ENCODE measurements at places on chromosomes 16 and 17.

DNA sequence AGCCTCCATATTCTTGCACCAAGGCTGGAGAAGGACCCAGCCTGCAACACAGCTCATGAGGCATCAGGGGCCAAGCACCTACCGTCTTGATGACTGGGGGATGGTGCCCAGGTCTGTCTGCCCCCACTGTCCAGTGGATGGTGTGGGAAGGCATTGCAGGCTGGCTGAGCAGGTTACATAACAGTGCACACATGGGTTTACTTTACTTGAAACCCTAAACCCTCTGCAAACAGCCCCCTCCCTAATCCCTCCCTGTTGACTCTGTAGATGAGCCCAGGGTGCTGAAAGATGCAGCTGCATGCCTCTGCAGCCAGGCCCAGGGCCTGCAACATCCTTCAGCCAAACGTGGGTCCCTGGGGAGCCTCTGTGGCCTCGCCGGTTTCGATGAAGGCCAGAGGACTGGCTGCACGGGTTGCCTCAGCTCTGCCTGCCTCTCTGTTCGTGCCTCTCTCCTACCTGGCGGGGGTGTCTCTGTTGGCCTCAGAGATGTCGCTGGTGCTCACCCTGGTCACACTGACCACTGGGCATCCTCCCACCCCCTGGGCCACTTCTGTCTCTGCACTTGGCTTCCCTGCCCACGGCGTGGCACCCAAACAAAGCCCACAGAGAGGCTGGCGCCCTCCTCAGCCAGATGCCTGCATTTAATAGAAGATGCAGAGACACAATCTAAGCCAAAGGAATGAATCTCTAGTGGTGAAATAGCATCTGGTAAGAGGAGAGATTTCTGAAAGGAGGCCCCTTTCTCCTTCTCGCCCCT is 95.1 kb downstream of the METRNL start:
- DNase-seq, result no peak

DNA sequence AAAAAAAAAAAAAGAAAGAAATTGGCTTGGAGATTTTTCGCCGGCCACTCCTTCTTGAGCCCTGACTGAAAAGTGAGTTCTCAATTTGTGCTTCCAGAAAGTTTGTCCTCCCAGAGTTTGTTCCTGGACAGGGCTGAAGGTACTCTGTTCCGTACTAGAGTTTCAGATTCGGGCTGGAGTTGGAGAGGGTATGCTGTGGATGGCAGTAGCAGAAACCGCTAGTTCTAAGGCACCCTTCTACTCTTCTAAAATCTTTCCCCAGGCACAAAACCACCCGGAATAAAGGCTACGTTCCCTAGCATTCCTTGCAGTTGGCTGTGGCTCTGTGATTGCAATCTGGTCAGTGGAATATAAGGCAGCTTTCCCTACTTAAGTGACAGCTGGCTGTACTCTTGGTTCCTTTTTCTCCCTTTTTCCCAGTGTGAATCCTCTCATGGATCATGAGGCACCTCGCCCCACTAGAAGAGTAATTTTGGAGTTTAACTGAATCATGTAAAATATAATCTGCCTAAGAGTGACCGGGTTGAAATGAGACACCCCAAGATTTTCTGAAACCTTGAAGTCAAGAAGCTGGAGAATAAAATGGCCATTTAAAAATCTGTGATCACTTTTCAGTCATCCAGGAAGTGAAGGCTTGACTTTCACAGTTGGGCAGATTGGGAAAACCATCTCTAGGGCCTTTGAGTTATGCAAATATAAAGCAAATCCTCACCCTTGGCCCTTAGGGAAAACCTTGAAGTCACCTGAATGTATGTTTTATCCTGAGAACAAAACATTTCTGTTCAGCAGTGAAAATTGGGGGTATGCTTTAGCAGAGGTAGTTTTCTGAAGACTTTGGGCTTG is 901 bp upstream of the HEATR6 start:
- DNase-seq, result no peak

GRCh38 chr16:83717814-83718213 is 90.0 kb upstream of the HSBP1 start:
- DNase-seq, result no peak

GRCh38 chr16:89422527-89422904 is 67.8 kb downstream of the ANKRD11 start:
- DNase-seq, result no peak

DNA sequence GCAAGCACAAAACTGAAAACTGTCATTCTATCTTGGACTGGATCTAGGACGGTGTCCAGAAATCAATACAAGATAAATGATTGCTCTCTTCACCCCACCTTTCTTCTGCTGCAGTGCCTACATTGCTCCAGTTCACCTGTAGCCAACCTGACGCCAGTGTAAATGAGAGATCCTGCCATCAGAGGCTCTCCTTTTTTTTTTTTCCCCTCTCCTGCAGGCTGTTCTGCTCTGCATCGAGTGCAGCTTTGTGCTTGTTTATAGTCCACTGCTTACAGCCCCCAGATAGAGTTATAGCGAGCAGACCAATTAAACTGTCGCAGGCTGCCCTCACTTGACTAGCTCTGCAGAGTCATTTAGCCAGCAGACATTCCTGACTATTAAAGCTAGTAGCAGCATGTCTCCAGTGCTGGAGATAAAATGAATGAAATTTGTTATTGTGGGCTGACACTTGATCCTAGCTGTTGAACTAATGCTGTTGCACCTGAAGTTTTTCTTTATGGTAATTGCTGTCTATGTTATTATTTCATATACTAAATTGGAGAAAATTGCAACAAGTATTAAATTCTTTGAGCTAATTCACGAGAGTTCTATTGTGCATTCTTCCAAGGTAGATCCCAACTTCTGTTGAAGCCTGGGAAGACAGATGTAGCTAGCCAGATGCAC is 257.1 kb downstream of the FTO start:
- DNase-seq, result no peak

GRCh38 chr17:49401971-49402611 is 12.6 kb downstream of the PHB1 start:
- no peak for DNase-seq

DNA sequence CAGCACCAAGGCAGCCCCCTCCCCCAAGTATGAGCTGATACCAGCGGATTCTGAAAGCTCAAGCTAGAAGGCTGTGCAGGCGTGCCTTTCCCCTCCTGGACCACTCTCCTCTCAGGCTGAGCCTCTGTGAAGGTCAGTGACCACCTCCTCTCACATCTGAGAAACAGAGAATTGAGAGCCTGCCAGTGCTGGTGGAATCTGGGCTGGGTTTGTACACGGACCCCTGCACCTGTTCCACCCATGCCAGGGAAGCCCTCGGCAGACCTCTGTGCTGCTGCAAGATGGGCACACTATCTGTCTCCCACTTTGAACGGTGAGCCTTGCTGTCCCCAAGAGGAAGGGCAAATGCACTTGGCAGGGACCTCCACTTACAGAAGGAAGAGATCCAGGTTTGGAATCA is 54.7 kb upstream of the SDK2 start:
- DNase-seq, result no peak
